ENCODE measurements at places on chromosomes 7 and 10.

DNA sequence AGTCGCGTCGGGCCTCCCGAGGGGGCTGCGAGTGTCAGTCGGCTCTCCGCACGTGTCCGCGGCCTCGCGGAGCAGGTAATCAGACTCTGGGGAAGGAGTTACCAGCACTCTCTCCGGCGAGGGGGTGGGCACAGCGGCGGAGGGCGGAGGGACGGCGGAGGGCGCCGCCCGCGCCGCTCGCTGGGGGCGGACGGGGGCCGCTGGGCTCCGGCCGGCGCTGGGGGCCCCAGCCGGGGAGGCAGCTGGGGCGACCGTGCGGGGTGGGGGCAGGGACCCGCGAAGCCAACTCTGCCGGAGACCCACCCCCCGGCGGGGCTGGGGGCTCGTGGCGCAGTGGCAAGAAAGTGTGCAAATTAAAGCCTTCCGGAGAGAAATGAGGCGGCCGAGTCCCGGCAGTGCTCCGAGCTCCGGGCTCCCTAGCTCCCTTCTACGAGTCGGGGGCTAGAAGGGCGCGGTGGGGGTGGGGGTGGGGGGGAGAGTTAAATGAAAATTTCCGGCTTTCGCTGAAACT is at the start of gene CDK6:
CDK6 (minus strand) TSS at position 85 of the 511 bp plus-strand sequence. CDS start 3,250 bp downstream, outside the sequence.
- DNase-seq, result peak; percentile 83

- DNase-seq, result no peak
Measured at GRCh38 chr7:6316226-6316625, 43.8 kb upstream of the CYTH3 start.

DNA sequence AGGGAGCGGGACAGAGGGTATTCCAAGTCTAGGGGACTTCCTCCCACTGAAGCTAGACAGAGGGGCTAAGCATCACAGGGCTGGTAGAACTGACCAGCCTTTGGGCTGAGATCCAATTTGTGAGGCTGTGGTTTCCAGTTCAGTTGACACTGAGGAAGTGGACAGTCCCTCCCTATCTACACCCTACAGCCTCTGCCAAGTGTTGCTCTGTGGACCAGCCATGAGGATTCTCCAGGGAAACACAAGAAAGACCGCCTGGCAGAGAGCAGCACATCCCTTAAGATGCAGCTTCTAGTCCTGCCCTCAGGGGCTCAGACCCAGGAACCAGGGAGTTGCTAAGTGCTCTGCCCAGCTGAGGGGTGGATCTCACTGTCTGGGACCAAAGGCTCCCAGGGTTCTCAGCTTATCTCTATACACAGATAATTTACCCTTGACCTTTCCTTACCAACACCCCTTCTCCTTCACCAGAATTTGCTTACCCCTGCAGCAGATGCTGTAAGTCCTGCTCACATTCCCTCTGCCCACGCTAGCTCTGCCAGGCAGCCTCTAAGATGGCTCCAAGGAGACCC is 252.0 kb downstream of the SKIDA1 start:
- no peak for DNase-seq

DNA sequence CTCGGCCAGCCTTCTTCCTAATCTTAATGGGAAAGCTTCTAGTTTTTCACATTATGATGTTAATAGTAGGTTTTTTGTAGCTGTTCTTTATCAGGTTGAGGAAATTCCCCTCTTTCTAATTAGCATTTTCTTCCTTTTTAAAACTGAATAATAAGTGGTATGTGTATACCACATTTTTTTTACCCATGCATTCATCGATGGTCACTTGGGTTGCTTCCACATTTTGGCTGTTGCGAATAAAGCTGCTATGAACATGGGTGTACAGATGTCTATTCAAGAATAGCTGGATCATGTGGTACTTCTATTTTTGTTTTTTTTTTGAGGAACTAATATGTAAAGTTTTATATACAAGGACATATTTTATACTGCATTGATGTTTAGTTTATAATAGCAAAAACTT is 44.3 kb downstream of the NRF1 start:
- DNase-seq, result no peak

DNA sequence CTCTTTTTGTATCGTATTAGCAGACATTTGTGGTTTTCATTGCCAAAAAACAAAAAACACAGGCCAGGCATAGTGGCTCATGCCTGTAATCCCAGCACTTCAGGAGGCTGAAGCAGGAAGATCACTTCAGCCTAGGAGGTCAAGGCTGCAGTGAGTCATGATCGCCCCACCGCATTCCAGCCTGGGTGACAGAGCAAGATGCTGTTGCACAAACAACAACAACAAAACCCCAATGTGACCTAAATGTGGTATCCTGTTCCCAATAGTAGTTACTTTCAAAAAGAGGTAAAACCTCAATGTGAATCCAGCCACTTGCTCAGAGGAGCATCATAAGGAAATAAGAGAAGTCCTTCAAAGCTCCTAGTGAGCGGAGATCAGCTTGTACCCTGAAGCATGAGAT is 45.8 kb upstream of the SKAP2 start:
- DNase-seq, result no peak

- DNase-seq, result no peak
Measured at GRCh38 chr10:95429639-95430038, 131.5 kb downstream of the SORBS1 start.

- DNase-seq, result peak; percentile 57
Measured at GRCh38 chr10:132142396-132143161, 44.2 kb upstream of the DPYSL4 start.

GRCh38 chr10:26215935-26216584 is 514 bp upstream of the GAD2 start:
- peak; percentile 29 for DNase-seq

DNA sequence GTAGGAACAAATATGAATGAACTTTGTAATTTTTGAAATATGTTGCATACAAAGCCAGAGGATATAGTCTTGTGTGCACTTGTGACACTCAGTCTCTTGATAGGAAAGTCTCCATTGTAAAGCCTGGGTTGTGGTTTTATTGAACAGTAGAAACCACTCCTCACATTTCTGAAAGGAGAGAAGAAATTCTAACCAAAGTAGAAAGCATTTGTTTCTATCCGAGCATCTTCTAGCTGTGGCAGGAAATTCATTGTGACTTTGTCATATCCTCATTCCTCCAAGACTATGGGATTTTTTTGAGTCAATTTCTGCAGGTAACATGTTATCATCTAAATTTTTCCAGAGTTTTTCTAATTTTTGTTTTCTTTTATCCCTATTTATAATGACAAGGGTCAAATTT is 55.5 kb upstream of the NCF1 start:
- no peak for DNase-seq

GRCh38 chr7:104296900-104297299 is 31.5 kb upstream of the LHFPL3 start:
- no peak for DNase-seq

GRCh38 chr7:36637417-36637816 is 86.9 kb downstream of the AOAH start:
- DNase-seq, result no peak

GRCh38 chr10:71072131-71072822 is 140.1 kb upstream of the UNC5B start:
- DNase-seq, result no peak

GRCh38 chr10:85137253-85137652 is 808.9 kb downstream of the CCSER2 start:
- DNase-seq, result no peak

- peak; percentile 9 for DNase-seq
Measured at GRCh38 chr7:80057488-80057887, 77.1 kb upstream of the GNAI1 start.

DNA sequence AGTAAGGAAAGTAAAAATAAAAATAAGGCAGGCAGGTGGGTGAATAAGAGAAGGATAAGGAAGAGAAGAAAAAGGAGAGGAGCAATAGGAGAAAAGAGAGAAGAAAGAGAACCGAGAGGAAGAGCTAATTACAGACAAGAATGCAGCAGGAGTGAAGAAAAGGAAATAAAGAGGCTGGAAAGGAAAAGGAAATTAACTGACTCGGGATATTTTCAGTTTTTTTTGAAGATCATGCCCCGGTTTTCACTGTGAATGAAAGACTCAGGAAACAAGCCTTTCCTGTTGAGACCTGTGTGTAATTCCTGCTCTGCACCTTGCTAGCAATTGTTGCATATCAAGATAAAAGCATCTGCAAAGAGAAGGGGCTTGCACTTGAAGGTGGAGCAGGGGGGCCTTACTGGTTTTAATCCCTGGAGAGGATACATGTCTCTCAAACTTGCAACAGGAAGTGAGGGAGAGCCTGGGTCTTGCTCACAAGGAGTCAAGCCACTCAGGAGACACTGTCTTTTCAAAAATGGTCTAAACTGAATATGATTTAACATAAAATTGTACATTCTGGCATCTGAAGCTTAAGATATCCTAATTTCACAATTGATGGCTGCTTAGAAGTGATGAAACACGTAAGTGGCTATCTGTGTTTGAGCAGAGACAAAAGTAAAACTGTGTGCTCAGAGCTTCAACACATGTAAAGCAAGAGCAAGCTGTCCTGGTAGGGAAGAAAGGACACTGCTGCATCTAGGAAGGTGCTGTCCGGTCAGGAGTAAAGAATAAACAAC is 157.6 kb downstream of the FAM107B start:
- DNase-seq, result no peak

GRCh38 chr10:78448470-78448869 is 414.8 kb downstream of the RPS24 start:
- DNase-seq, result no peak

DNA sequence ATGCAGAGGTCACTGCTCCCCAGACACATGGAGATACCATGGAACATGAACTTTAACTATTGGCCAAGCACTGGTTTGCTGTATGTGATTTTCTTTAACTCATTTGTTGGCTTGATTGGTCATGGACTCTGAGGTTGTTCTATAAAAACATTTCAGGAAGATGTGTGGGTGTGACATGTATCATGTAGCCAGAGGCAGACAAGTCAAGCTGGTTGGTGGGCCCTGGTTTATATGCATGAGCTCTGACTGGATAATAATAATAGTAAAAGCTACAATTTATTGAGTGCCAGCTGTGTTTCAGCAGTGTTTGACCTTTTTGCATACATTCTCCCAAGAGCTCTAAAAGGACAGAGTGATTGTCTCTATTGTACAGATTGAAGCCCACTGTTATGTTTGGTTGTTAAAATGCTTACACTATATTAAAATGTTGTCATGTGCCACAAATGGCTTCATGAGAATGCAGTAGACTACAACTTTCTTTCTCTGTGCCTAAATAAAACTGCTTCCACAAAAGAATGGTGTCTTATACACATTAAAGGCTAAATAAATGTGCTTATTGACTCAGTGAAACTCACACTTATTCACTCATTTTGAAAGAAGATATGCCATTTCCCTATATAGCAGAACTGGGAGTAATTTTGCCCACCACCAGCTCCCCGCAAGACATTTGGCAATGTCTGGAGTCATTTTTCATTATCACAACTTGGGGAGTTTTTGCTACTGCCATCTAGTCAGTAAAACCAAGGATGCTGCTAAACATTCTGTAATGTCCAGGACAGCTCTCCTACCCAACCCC is 243.6 kb upstream of the NFE2L3 start:
- DNase-seq, result peak; percentile 55

GRCh38 chr7:56121440-56121839 is 5.2 kb upstream of the NUPR2 start:
- no peak for DNase-seq

- DNase-seq, result no peak
Measured at GRCh38 chr10:33064706-33065105, 106.7 kb upstream of the ITGB1 start.

GRCh38 chr10:112843623-112844022 is 106.4 kb upstream of the TCF7L2 start:
- no peak for DNase-seq

DNA sequence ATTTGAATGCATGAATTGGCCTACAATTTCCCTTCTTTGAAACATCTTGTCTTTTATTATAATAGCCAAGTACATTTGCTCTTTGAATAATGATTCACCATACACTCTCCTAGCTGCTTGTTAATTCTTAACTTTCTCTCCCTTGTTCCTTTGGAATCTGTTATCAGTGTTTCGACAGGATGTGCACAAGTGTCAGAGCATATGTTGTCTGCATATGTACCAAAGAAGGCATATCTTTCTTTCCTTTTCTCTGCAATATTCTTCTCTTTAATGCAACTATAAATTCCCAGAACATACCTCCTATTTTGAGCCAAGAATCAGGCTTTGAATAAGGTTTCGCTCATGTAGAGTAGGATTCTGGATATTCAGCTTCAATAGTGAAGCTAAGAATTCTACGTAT is 848.3 kb upstream of the C7orf33 start:
- no peak for DNase-seq

DNA sequence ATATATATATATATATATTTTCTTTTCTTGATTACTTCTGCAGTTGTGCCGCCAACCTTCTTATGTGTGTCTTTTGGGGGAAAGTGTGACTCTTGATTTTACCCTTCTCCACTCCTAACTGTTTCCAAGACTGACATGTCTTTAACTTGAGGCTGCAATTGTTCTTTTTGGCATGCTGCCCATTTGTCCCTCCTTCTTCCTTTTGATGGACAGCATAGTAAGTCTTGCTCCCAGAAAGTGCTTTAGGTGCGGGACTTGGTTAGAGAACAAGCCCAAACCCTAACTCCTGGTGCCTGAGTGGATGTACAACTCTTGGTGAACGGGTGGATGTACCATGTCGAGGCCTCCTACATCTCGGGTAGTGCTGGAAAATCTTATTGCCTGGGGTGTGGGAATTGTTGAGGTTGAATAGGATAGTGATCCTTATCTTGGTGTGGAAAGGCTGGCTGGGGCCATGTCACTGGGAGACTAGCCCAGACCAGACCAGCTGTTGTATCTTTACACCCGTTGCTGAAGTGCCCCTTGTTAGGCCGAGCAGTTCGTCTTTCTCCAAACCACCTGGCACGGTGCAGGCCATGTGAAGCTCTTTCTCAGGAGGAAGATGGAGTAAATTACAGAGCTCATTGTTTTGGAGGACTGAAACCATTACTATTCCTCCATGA is 16.3 kb downstream of the TCF7L2 start:
- no peak for DNase-seq

DNA sequence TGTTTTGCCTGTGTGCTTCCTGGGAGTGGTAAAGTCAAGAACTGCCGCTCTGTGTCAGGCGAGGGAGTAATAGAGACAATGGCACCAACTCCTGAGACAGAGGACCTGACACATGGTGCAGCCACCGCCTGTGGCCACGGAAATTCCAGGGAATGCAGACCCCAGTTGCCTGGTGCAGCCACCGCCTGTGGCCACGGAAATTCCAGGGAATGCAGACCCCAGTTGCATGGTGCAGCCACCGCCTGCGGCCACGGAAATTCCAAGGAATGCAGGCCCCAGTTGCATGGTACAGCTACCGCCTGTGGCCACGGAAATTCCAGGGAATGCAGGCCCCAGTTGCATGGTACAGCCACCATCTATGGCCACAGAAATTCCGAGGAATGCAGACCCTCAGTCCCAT is 8.7 kb downstream of the DIP2C start:
- no peak for DNase-seq

DNA sequence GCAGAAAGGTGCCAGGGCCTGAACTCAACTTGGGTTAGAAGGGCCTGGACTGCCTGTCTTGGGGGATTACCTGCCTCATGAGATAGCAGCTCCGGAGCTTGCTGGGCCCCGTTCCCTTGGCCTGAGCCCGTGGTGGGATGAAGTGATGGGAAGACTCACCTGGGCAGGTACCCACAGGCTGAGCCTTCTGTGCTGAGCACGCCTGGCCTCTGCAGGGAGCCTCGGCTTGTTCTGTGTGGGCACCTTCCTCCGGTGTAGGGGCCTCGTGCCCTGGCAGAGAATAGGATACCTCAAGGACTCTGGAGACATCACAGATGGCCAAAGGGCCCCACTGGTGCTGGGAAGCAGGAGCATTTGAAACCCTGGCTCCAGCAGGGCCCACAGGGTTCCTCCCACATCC is 4.5 kb downstream of the ZNF467 start:
- DNase-seq, result no peak
